ENCODE measurements at places on chromosomes 13 and 19.
A peak's percentile ranks its signal among the peaks of the same experiment; 100 is the strongest.

DNA sequence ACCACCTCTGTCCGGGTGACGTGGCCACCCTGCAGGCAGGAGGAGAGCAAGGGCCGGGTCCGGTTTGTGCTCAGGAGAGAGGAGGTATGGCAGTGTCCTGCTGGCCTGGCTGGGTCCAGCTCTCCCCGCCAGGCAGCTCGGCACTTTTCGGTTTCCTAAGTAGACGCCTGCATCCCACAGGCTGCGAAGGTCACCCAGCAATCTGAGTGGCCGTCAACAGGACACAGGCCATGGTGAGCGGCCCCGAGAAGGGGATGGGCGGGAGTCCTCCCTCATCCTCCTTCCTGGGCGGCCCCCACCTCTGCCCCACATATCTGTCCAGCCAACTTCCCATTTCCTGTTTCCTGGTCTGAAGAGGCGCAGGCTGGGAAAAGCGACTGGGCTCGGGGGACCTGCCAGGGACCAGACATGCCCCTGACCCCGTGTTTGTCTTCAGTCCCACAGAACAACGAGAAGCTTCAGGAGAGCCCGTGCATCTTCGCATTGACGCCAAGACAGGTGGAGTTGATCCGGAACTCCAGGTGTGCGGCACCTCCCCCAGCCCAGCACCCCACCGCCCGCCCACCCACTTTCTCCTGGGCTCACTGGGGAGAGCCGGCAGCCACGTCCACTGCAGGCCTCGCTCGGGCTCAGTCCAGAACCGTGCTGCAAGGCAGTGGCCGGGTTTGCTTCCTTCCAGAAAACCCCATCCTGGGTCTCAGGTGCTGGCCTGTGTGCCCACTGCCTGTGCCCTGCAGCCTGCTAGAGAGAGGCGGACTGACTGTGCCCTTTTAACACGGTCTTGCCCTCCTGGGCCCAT lies 16.3 kb downstream of the PIAS4 start:
- no peak for DNase-seq

DNA sequence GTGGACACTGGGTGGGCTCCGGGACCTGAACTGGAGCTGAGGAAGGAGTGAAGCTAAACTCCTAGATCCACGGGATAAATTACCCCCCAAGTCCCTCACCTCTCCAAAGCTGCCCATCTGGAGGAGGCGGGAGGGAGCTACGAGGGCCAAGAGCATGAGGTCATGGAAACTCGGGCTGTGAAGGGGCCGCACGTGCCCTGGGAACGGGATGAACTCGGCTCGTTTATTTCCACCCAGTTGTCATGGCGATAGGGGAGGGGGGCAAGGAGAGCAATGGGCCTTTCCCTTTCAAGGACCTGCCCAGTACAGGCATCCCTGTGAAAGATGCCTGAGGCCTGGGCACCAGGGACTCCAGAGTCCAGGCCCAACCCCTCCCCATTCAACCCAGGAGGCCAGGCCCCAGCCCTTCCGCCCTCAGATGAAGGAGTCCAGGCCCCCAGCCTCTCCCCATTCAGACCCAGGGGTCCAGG lies 3.8 kb downstream of the PPP1R12C start:
- peak; percentile 96 for DNase-seq

- no peak for DNase-seq
These were observed 5.9 kb downstream of the MAST1 start for GRCh38 chr19:12843999-12844732.

DNA sequence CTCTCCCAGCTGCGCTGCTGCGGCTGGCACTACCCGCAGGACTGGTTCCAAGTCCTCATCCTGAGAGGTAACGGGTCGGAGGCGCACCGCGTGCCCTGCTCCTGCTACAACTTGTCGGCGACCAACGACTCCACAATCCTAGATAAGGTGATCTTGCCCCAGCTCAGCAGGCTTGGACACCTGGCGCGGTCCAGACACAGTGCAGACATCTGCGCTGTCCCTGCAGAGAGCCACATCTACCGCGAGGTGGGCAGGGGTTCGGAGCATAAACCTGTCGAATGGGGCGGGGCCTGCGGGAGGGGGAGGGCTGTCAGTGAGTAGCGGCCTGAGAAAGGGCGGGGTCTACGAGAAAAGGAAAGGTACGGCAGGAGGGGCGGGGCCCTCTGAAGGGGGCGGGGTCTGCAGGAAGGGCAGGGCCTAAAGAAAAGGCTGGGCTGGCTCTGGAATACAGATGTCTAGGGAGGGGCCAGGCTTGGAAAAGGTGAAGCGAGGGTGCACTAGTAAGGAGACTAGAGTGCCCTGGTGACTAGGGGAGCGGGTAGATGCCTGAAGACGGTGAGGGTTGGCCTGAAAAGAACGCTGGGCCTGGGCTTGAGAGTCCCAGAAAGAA lies 3.6 kb downstream of the CD37 start:
- peak; percentile 55 for DNase-seq

DNA sequence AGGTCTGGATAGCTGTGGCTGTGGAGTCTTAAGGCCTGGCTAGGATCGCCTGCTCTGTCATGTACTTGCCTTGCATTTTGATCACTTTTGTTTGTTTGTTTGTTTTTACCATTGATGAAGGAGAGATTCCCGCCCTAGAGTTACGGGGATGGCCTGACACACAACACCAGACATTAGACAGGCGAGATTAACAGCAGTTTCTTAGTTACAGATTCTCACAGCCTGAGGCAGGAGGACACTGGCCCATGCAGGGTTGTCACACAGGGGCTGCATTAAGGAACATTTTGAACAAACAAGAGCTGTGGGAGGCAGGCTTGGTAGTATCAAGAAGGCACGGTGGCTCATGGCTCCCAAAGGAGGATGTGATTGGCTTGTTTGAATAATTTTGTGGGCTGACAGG lies 291.8 kb downstream of the HS6ST3 start:
- DNase-seq, result no peak

DNA sequence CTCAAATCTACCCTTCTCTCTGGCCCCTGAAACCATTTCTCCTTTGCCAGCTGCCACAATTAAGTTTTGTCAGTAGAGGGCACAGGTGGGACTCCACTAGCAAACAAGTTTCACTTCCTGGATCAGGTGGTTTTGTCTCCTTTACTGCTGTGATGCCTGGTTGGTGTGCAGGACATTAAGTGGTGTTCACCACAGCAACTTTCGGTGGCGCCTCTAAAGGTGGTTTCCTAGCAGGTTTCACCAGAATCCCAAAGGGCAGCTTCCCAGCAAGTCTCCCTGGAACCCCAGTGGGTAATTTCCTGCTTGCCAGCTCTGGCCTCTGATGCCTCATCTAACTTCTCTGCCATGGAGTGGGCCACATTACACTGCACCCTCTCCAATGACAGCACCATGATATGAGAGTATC lies 16.6 kb downstream of the MED4 start:
- no peak for DNase-seq

DNA sequence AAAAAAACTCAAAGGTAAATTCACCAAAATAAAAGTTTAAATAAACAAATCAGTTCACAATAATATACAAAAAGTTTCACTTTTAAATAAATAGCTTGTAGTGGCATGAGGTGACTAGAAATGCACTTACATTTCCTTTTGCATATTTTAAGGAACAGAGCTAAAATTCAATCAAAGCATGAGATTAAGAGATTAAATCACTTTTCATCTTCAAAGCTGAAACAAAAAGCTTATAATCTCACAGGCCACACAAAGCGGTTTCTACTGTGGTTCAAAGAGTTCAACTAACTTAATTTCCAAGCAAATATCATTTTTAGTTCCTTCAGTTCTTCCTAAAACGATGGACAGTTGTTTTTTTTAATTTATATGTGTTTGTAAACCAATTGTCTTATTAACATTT lies 38.9 kb downstream of the TSC22D1 start:
- no peak for DNase-seq

DNA sequence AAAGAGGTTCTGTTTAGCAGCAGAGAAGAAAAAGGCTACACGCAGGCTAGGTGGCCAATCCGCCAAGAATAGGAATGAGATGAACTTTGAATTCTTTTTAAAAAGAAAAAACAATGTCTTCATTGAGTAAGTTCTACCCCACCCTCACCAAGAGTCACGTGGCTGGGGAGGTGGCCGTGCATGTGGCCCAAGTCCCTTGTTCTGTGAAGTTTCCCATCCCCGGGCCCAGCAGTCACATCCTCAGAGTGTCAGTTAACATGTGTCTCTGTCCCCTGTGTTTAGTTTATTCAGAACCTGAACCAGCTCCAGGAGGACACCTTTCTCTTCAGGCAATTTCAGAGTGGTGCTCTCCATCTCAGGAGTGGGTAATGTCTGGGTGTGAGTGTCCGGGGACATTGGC lies 57.1 kb upstream of the MCF2L start:
- DNase-seq, result no peak

GRCh38 chr19:57888107-57888559 lies 704 bp downstream of the ZNF814 start:
- DNase-seq, result no peak

DNA sequence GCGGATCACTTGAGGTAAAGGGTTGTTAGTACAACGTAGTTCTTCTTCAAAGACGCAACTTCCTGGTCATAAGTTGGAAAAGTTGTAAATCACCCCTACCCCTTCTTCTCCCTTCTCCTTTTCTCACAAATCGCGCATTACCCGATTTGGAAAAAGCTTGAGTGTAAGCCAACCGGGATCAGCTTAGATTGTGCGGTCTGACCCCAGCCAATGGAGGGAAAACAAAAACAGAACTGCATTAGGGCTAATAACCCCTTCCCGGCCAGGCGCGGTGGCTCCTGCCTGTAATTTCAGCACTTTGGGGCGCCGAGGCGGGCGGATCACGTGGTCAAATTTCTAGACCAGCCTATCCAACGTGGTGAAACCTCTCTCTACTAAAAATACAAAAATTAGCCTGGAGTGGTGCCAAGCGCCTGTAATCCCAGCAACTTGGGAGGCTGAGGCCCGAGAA lies 806 bp downstream of the ZNF90 start:
- DNase-seq, result peak; percentile 72

- peak; percentile 23 for DNase-seq
These were observed 7.1 kb upstream of the S1PR2 start for GRCh38 chr19:10238172-10238783.

- peak; percentile 50 for DNase-seq
These were observed 25.1 kb upstream of the KCTD15 start for GRCh38 chr19:33771384-33772101.

- DNase-seq, result peak; percentile 9
These were observed at the start of gene CAMSAP3 for GRCh38 chr19:7595466-7596133. CAMSAP3 (plus strand) TSS chr19:7595863; CDS start chr19:7596003, 140 bp downstream.

- no peak for DNase-seq
These were observed 7.2 kb downstream of the SULT2A1 start for GRCh38 chr19:47878906-47879305.

- peak; percentile 80 for DNase-seq
These were observed 64.4 kb upstream of the TM9SF2 start for GRCh38 chr13:99436686-99437416.

DNA sequence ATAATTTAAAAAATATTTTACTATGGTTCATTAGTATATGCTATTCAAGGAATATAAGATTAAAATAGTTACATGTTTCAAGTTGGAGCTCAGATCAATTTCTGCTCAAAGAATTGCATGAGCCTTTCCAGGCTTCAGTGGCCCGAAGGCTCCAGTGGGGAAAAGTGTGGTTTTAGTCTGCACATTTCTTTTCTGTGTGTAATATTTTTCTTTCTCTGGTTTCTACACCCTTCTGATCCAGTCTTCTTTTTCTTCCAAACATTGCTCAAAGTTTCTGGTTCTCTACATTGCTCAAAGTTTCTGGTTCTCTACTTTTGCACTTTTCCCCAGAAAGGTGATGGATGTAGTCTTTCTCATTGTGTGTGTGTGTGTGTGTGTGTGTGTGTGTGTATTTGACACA lies 64.7 kb upstream of the OXGR1 start:
- DNase-seq, result no peak

DNA sequence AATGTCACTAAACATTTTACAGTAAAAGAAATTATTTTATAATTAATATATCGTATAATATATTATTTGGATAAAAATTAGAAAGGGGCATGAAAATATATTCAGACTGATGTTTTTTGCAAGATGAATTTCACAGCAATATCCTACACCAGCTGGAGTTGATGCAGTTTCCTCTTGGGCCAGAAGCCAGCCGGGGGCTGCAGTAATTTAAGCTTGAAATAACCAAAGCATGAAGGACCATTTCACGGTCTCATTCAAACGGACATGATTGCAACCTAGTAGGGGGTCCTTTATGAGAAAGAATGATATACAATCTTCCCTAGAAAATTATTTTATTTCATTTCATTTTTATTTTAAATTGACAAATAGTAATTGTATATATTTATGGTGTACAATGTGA lies 797.2 kb upstream of the PCDH9 start:
- DNase-seq, result no peak

DNA sequence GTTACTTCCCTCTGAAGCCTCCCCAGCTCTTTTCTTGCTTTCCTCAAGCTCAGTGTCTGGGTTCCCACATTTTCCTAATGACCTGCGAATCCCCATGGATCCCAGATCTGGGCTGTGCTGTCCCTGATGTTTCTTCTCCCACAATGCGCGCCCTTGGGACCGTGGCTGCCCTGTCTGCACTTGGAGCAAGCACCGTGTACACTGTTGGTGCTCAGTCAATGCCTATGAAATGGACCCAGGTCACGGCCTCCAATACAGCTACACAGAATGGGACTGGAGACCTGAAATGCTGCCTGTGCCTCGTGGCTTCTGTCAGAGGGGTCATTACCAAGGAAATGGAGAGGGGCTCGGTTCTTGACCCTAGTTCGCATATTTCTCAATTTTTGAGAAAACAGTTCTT lies 160.1 kb upstream of the SOX1 start:
- no peak for DNase-seq

DNA sequence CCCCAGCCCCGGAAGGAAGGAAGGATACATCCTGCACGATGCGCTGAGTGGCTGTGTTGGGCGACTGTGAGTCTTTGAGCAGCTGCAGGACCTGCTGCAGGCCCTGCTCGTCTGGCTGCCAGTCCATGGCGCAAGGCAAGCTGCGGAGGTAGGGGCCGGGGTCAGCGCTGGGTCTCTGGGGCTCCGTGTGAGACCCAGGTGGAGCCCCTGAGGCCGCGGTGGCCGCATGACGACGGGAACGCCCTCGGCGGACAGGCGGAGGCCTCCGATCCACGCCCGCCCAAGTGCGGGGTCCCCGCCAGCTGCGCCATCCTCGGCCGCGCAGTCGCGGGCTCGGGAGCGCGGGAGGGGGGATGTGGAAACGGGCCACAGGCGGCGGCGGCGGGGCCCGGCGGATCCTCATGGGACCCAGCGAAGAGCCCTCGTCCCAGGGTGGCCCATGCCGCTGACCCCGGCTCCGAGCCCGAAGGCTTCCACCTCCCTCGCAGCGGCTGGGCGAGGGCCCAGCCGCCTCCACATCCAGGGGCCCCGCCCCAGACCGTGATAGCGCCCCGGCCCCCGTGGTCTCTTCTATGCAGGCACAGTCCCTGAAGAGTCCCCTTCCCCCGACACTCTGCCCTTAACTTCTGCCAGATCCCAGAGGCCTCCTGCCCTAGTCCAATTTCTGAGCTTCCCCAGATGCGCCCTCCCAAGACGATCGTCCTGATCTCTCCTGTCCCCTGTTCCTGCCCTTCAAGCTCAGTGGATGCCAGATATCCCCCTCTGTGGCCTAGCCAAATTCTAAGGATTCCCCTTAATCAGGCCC lies 2.7 kb downstream of the TNPO2 start:
- peak; percentile 42 for DNase-seq

DNA sequence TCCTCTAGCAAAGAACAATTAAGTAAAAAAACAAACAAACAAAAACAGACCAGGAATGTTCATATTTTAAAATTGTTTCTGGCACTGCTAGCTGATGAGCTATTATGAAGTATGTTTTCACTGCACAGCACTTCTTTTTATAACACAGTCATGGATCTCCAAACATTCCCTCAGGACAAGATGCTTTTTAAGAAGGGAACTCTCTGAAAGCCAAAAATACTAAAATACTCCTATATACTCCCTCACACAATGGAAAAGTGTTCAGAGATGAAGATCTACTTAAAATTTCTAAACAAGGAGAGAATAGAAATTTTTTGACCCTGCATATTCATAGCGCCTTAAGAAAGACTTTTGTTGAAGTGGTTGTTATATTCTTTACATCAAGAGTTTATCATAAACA lies 926.8 kb downstream of the DIAPH3 start:
- DNase-seq, result no peak

Data from iris pigment epithelial cell (primary cell).